ENCODE measurements at places on chromosomes 4 and X. TPM values are rescaled to one million over a fixed set of nuclear protein-coding genes. Genes with fewer than 3 reads are reported as not detected.

GRCh38 chrX:33277046-33277445, 65.7 kb upstream of the DMD start:
- DNase-seq, result no peak

GRCh38 chr4:118317691-118318090, 35.1 kb downstream of the PRSS12 start:
- DNase-seq, result no peak

GRCh38 chr4:181520790-181521189, 722.4 kb upstream of the TENM3 start:
- DNase-seq, result no peak

DNA sequence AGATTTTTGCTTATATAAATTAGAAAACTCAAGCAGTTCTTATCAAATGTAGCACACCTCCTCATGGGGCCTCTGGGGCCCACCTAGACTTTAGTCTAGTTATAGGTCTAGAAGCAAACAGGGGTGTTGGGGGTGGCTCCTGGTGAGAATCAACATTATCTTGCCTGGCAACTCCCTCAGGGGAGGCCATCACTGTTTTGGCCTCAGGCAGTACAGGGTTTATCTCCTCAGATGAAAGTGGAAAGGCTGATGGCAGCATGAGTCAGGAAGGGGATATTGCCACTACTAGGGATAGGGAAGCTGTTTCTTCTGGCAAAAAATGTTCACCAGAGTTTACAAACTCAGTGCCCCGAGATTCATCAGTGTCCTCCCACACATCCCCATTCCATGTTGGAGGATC, 232.4 kb upstream of the BMP3 start:
- DNase-seq, result no peak

DNA sequence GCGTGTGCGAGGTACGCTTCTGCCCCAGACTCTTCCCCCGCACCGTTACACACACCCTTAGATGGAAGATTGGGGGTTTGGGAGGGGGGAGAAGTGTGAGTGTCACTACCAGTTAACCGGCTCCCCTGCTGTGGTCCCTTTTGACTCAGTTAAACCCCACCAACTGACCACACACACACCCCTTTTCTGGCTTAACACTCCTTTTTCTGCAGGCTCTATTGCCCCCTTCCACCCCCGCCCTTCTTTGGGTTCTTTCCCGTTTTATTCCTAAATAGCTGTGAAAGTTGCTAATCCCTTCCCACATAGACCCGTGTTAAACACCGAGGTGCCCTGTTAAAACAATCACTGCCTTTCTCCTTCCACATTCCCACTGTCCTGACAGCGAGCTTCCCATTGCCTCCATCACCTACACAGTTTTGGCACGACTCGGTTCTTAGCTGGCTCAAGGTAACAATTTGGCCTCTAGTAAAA, 3.7 kb upstream of the NR3C2 start:
- no peak for DNase-seq

DNA sequence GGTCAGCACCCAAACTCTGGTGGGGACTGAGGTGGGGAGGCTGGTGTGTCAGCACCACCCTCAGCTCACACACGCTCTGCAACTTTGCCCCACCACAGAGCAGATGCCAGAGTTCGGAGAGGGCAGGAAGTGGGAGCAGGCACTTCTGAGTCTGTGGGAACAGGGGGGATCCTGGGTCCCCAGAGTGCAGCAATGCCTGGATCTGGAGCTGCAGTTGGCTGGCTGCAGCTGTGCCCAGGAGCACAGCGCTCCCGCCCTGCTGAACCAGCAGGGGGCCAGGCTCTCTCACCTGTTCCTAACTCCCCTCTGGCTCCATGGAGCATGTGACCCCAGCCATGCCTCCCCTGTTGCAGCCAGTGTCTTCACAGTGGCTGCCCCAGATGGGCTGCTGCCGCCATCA, 252.4 kb downstream of the SPOCK3 start:
- no peak for DNase-seq

DNA sequence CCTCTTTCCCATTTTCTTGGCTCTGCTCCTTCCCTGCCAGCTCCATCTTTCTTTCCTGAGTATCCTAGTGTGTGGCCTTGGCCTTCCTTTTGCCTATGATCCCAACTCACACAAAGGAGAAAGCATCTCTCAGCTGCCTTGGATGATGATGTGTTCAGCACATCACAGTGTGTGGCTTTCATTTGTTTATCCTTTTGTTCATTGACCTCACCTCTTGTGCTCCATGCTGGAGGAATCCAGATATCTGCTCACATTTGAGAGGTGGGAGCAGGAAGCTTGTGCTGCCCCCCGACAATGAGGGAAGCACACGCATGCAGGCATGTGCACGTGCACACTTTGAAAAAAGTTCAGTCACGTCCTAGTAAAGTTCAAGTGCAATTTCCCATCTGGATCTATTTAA, 131.0 kb downstream of the SMIM20 start:
- DNase-seq, result no peak

GRCh38 chrX:2584251-2585157, 83.7 kb upstream of the DHRSX start:
- DNase-seq, result no peak

FAM114A1 gene
- not detected for polyA plus RNA-seq

OTC gene
- polyA plus RNA-seq, result not detected

KDR gene
- polyA plus RNA-seq, result not detected

Data from naive B cell (primary cell).